ENCODE measurements at places on chromosomes 1 and 21.

GRCh38 chr1:26336477-26337205, 17.3 kb downstream of the CRYBG2 start:
- DNase-seq: peak; percentile 86

DNA sequence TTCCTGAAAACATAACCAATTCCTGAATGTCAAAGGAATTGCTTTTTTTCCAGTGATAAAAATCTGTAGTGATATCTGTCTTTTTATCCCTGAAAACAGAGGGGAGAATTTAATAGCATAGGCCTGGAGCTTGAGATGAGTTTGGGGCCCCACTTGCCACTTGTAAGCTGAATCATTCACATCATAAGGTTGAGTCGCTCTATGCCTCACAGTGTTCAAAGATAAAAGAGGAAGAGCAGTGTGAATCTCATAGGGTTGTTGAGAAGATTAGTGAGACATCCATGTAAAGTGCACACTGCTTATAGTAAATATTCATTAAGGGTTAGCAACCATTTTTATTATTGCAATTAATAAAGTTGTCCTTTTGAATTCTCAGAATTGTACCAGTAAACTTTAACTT, 271.3 kb downstream of the DNM3 start:
- DNase-seq: no peak

- no peak for DNase-seq
Observed at GRCh38 chr21:32065654-32066053, 192.8 kb downstream of the HUNK start.

DNA sequence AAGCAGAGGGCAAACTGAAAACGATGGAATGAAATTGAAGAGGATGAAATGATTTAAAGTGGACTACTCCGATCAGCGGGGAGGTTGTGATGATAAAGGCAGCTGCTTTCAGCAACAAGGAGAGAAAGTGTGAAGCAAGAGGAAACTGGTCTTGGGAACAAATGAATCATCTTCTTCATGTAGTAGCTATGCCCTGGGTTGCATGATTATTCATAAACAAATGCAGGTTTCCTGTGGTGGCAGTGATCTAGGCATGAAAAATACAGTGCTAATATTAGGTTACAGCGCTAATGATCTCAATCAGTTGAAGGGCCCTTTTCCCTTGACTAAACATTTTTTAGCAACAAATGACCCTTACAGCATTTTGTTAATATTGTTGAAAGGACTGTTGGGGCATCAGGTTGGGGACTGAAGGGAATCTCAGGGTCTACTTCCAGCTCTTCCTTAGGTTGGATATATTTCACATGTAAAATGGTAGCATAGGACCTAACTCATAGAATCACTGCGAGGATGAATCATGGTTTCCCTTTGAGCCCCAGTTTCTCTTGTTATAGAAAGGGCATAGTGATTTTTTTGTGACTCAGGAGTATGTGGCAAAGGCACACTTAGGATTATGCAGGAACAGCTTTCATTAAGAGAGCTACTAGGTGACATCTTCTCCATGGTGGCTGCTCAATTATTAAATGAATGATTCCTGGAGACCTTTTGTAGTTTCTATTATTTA, 1.9 kb upstream of the ZFYVE9 start:
- DNase-seq: peak; percentile 12

DNA sequence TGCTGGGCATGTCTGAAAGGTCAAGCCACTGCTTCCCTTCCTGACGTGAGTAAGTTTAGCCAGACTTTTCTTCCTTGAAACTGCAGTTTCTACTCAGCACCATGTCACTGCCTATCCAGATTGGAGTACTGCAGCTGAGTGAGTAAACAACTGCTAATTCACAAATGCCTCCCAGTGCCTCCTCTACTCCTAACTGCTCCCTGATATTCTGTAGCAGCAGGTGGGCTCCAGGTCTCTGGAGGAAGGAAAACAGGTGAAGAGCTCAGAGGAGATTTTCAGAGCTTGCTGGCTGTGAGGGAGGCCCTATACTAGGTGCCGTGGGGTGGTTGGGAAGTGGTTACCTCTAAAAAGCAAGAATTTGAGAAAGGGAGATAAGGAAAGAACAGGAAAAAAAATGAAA, 96.5 kb downstream of the KIF14 start:
- DNase-seq: no peak

GRCh38 chr1:218659911-218660677, 315.0 kb downstream of the TGFB2 start:
- no peak for DNase-seq

DNA sequence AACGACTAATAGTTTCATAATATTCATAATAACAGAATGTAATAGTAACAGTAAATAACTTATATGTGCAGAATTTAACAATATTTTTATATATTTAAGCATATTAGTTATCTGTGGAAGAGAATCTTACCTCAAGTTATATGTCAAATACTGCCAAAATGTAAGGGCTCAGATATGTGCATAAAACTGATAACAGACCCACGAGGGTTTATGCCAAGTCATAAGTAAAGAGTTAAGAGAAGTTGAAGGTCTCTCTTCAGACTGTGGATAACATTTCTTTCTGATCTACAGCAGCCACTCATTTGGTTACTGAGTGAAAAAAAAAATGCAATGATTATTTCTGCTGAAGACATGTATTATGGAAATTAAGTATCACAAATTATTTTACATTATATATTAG, 1167.8 kb upstream of the NCAM2 start:
- no peak for DNase-seq

GRCh38 chr1:151060007-151060656, at the start of gene MLLT11:
MLLT11 (plus strand) TSS chr1:151060397; CDS start chr1:151067225, 6,828 bp downstream.
- no peak for DNase-seq

DNA sequence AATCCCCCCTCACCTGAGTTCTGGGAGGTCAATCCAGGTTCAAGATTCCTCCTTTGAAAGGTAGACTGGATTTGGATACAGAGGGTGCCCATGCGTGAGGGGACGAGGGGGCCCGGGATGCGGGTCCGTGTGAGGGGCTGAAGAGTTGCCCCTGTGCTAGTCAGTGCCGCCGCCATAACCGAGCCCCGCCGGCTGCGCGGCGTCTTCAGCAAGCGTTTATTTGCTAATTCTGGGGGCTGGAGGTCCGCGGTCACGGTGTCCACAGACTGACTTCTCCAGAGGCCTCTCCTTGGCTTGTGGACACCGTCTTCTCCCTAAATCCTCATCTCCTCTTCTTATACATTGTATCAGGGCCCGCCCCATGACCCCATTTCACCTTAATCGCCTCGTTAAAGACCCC, 20.9 kb upstream of the SAMD11 start:
- DNase-seq: no peak

- DNase-seq: no peak
Observed at GRCh38 chr1:150529017-150529416, 13.5 kb downstream of the FALEC start.

DNA sequence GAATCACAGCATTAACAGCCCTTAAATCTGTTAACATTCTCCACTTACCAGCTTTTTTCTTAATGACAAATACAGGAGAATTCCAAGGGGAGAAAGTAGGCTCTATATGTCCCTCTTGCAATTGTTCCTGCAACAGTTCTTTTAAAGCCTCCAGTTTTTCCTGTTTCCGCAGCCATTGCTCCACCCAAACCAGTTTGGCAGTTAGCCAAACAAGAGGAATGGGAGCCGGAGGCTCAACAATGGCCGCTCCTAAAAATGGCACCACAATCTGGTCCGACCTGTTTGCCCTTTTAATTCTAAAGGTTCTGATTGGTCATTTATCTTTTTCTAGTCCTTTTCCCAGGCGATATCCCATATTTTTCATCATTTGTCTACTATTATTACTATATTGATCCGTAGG, 14.0 kb upstream of the L1TD1 start:
- no peak for DNase-seq

DNA sequence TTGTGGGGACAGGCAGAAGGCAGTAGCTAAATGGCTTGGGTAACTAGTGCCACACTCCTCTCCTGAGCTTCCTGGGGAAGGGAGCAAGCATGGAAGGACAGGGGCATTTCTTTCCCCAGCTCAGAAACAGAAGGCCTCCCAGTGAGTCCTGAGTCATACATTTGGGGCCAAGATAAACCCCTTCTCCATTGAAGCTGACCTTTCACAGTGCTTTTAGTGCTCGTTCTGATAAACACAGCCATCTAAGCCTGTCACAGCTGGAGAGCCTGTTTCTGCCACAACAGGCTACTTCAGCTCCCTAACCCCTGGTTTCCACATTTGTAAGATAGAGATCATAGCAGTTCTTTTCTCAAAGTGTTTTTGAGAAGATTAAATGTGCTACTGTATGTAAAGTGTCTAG, 374.0 kb downstream of the LMX1A start:
- no peak for DNase-seq

- DNase-seq: no peak
Observed at GRCh38 chr1:39886757-39887231, 3.5 kb upstream of the TRIT1 start.

- no peak for DNase-seq
Observed at GRCh38 chr1:17909634-17910033, 154.5 kb downstream of the ACTL8 start.

GRCh38 chr1:111471012-111471411, 2.8 kb upstream of the C1orf162 start:
- peak; percentile 59 for DNase-seq

GRCh38 chr1:64072089-64072793, 131.2 kb upstream of the UBE2U start:
- DNase-seq: no peak

- no peak for DNase-seq
Observed at GRCh38 chr1:205933671-205934618, 9.3 kb downstream of the SLC26A9 start.

DNA sequence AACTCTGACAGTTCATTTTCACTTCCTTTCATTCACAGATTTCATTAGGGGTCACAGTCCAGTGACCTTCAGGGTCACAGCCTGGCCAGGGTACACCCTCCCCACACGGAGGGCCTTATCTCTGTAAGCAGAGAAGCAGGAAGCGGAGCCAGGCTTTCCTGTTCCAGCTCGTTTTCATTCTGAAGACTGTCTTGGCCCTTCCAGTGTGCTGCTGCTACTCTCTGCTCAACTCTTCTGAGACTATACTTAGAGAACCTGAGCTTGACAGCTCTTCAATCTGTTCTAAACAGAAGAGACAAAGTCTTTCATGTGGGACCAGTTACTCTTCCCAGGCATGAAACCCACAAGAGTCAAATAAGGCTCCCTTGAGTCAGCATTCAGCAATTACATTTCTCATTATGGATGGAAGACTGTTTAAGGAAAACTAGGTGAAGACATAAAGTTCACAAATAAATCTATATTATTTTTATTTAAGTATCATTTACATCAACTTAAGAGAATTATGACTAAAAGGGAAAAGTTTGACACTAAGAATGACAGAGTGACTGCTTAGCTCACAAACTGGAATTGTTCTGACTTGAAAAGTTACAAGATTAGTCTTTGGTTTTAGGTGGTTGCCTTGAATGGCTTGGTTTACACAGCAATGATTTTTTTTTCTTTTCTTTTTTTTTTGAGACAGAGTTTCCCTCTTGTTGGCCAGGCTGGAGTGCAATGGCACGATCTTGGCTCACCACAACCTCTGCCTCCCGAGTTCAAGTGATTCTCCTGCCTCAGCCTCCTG, 4.8 kb upstream of the TDRD10 start:
- DNase-seq: no peak

DNA sequence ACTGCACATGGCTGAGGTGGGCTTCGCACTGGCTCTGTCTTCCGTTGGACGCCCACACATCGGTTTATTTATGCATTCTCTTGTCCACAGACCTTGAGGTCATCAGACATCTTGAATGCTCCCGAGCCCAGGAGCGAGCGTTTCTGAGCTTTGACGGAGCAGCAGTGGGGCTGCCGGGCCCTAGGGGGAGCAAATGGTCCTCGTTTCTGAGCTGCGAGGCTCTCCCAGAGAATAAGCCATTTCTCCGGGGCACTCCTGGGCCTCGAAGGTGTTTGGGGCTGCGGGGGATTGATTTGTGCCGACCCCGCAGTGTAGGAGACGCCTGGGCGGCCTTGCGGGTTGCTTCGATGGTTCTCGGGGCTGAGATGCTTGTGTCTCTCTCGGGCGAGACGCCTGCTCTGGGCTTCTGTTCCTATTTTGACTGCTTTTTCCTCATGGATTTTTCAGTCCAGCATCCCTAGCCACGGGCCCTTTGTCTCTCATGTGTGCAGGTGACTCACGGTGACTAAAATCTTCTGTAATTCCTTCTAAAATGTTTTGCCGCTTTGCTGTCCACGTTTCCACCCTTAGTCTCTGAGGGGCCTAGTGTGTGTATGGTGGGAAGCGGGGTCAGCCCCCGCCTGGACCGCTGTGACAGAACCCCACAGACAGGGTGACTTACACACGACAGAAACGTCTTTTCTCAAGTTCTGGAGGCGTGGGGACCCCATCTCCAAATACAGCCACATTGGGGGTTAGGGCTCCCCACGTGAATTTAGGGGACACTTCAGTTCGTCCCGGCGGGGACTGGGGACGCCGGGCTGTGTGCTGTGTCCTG, 62.1 kb downstream of the FAAP20 start:
- no peak for DNase-seq

GRCh38 chr1:232805269-232806185, at the start of gene MAP10:
MAP10 (plus strand) TSS chr1:232805416; CDS start chr1:232805450, 34 bp downstream.
- peak; percentile 72 for DNase-seq

DNA sequence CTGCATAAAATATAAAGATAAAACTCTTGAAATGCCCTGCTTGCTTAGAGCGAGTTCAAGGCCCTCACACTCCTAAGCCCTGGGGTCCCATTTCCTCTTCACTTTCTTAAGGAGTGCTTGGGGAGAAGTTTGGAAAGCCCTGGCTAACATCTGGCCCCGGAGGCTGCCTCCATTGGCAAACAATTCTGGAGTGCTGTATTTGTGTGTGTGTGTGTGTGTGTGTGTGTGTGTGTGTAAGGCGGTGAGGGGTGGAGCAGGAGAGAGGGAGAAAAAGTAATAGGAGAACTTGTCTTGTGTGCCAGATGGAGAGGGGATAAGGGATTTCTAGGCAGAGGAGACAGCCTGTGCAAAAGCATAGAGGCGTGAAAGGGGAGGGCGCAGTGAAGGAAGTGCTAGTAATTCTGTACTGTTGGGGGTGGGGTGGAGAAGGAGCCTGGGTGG, 578 bp upstream of the TRIM62 start:
- no peak for DNase-seq

DNA sequence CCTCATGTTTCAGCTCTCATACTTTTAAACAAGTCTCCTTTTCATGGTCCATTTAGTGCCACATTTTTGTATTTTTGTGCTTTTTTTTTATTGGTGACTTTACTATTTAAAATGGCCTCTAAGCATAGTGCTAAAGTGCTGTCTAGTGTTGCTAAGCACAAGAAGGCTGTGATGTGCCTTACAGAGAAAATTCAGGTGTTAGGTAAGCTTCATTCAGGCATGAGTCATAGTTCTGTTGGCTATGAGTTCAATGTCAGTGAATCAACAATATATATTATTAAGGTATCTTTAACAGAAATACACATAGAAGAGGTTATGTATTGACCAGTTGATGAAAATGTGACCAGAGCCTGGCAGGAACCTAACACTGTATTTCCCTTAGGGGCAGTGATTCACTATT, 12.8 kb upstream of the FUBP1 start:
- DNase-seq: no peak

DNA sequence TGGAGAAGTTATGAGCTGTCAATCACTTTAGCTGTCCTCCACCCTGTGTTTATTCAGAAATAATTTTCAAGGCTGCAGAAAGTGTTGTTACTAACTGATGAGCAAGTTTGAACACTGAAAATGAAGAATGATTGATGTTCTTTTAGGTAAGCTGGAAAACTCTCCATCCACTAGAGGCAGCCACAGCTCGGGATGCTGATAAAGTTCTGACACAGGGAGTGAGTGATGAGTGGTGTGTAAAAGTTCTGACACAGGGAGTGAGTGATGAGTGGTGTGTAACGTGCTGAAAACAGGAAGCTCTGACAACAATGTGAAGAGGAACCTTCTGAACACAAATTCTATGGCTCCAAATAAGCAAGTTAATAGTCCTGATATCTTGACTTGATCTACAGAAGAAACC, 197.5 kb upstream of the PTBP2 start:
- no peak for DNase-seq

GRCh38 chr1:192896376-192896775, 87.5 kb downstream of the RGS2 start:
- no peak for DNase-seq

All from stimulated activated naive CD4-positive, alpha-beta T cell treated with Interleukin-2 at 50 U/mL for 16 hours (primary cell).